ENCODE measurements at places on chromosomes 4 and X.

DNA sequence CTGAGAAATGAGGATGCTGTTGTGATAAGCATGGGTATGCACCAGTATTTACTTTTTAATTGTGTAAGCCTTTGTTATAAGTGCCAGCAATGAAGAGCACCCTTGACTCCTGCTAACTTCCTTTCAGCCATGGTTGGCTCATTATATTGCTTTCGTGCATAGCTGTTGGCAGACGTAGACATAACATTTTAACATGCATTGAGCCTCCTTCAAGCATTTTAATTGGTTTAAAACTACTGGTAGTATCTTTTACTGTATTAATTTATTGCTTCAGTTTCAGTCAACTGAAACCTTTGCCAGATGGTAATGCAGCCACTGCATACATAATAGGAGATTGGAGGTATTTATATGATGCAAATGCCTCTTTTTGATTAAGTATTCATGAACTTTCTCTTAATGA lies 1285.4 kb downstream of the PCDH18 start:
- no peak for DNase-seq

GRCh38 chr4:188976644-188977115 lies 837.4 kb downstream of the TRIML1 start:
- no peak for DNase-seq

DNA sequence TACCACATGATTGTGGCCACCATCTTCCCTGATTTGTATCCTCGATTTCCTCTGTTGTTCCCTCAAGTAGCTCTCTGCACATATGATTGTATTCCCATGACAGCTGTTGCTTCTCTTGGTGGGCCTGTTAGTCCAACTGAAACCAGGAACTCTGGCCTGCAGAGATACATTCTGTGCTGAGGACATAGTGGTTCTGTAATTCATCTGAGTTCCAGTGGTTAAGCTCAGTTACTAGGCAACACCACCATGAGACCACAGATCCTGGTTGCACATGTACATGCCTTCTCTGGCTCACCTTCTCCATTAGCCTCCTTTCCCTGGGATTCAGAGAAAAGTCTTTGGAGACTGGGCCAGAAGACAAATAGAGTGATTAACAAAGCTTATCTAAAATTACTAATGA lies 172.1 kb upstream of the SLC7A11 start:
- DNase-seq = no peak

- DNase-seq = no peak
Measured at GRCh38 chr4:91958596-91958995, 345.2 kb upstream of the GRID2 start.

DNA sequence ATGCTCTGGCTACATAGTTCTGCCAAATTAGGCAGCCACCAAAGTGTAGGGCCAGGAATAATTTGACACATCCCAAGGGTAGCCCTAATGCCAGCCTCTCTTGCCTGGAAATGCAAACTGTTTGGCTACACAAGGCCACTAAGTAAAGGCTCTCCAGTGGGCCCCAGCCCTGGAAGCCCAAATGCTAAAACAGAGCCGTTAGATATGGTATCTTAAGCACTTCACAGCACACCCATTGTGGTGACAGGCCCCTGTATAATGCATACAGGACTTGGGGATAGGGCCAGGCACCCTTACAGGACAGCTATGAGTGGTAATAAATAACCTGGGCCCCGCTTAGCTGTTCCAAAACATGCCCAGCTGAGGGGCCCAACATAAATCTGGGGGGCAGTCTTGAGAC lies 623.9 kb downstream of the BCOR start:
- DNase-seq = no peak

- no peak for DNase-seq
Measured at GRCh38 chr4:121139533-121140222, 24.4 kb downstream of the TNIP3 start.

DNA sequence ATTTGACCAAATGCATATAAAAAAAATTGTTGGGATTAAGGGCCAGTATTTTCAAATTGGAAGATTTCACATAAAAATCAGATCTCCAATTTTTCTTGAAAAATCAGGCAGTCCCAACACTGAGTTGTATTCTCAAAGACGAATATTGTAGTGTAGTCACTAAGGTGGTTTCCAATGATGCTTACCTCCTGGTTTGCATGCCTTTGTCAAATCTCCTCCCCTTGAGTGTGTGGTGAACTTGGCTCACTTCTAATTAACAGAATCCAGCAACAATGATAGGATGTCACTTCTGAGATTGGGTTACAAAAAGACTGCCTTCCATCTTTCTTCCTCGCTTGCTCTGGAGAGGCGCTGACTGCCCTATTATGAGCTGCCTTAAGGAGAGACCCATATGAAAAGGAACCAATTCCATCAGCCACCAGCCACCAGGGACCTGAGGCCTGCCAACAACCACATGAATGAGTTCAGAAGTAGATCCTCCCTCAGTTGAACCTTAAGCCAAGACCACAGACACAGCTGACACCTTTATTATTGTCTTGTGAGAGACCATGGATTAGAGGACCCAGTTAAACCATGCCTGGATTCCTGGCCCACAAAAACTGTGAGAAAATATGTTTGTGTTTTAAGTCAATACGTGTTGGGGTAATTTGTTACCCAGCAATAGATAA lies 31.2 kb upstream of the TSPAN5 start:
- DNase-seq = peak; percentile 70

GRCh38 chrX:18297251-18297650 lies 57.2 kb downstream of the SCML2 start:
- DNase-seq = no peak

- DNase-seq = no peak
Measured at GRCh38 chr4:138678985-138679746, 336.4 kb upstream of the NOCT start.

DNA sequence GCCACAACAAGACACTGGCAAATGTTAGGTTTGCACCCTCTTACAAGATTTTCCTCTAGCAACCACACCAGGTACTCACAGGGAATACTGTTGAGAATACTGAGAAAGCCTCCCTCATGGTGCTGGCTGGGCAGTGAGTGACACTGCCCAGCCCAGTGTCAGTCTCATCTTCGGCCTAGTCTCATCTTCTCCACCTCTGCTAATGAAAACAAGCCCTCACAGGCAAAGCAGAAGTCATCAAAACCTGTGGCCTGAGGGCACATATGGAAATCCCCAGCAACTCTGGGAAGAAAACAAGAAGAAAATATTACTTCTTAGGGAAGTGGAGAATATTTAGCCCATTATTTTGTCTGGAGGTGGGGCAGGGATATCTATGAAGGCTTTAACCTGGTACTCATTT lies 7.9 kb upstream of the ADAM29 start:
- no peak for DNase-seq

GRCh38 chr4:2570551-2571222 lies 34.2 kb downstream of the FAM193A start:
- peak; percentile 17 for DNase-seq

DNA sequence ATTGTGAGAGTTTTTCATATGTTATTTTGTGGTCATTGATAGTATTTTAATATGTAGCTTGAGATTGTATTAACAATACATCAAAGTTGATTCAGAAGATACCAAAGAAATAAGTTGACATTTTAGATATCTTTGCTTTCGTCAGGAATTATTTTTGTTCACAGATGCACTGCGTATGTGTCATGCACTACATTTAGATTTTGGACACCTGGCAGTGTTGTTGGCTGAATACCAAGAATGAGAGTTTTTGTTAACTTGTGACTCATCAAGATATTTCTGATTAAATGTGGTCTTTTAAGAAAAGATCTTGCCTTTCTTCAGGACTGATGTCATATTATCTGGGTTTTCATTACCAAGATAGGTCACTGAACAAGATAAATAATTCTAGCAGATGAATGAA lies 633.4 kb downstream of the CENPC start:
- DNase-seq = no peak

DNA sequence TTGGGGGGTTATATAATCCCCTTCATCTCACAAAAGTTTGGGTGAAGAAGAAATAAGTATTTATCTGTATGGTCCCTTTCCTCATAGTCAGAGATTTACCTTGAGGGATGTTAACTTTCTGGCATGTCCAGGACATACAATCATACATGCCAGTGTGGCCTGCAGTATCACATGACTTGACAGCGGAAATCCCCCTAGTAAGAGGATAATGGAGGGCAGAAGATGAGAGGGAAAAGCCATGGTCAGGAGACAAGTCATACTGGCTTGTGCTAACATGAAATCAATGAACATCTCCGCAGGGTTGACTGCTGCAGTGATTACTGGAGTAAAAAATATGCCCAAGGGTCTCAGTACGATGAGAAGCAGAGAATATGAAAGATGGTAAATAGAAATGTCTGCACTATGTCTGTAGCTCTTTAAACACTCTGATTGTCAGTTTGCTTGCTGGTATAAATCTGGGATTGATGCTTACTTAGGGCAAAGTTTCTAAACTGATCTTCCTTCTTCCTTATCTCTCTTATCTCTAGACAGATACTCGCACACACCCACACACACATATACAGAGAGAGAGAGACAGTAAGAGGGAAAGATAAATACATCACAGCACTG lies 1385.6 kb upstream of the ADGRL3 start:
- no peak for DNase-seq

DNA sequence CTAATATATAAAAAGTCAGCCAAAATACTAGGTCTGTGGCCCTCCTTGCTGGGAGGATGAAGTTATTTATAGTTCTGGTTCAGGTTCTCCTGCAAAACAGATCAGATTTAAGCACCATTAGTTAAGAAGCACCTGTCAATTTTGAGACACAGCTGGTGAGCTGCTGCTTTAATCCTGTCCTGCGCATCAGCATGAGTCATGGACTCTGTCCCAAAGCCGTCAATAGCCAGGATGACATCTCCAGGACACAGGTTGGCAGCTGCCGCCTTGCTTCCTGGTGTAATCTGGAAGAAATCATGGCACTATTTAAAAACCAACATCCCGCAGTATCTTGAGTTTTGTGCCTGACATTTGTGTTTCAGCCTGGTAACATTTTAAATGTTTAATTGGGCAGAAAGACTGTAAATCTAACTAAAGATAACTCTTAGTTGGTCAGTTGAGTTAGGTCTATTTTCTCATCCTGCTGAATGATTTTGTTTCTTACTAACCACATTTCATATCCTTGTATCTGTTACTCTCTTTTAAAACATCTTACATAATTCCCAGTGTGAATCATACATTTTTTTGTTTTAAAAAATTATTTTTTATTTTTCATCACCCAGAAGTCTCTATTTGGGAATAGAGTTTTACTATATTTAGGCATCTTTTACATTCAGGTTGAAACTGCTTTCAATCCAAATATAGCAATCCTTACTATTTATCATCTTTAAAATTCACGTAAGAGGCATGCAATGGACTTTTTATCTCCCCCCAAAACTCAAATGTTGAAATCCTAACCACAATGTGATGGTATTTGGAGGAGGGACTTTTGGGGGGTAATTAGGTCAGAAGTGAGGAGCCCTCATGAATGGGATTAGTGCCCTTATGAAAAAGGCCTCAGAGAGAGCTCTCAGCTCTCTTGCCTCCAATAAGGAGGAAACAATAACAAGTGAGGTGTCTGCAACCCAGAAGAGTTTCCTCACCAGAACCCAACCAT lies 10.1 kb downstream of the PDLIM3 start:
- no peak for DNase-seq

DNA sequence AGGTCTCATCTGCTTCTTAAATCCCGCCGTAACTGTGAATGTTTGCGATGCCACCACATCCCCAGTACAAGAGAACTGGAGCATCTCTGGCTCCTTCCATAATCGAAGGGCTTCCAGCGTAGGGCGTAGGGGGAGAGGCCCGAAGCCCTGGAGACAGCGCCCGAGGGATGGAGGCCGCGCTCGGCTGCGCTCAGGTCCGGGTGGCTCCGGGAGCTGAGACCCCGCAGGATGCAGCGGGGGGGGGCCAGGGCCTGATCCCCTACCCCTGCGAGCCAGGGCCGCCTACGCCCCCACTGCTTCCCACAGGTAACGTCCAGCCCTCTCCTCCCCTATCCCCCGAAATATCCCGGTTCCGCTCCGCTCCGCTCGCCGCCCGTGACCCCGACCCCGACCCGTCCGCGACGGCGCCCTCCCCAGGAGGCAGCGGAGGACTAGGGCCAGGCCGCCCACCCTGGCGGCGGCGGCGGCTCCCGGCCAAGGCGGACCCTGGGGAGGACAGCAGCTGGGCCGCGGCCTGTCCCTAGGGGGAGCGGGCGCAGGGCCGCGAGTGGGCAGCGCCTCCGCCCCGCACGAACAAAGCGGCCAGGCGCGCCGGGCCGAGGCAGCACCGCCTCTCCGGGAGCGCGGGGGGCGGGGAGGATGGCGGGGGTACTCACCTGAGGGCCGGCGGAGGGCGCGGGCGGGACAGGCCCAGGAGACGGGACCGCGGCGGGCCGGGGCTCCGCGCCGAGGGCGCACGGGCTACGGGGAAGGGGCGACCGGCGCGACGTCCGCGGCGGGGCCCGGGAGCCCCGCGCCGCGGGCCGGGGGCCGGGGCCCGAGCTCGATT lies 723 bp downstream of the WDFY3 start:
- no peak for DNase-seq

Measured in DND-41 (cell line).